ENCODE measurements at places on chromosomes 6 and 20.

DNA sequence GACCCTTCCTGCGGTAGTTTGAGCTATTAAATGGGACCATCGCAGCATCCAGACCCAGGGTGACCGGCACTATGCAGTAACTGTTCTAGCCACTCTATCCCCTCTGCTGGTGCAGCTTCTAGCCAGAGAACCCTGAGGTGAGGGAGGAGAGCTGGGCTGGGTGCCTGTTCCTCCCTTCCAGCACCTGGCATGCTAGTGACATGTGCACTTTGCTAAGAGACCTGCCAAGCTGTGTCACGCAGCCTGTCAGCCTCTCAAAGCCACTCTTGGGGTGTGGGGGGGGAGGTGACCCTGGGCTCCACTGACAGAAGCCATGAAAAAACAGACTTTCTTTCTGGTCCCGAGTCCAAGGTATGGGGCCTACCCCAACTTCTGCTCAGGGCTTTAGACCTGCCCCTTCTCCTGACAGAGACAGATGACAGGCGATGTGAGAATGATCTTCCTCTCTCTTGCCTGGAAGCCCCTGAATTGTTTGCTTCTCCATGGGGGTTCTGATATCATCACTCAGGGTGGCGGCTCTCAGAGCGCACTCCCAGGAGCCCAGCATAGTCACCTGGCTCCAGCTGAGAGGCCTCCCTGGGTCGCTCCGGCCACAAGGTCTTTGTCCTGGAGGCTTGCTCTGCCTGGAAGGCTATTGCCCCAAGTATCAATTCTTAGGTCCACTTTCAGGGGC lies 47.2 kb upstream of the MLN start:
- no peaks in the 10 kb centered on the region for H3K27me3 ChIP-seq
- H3K36me3 ChIP-seq: no peaks in the 10 kb centered on the region
- H3K4me3 ChIP-seq: no peak overlapping the region
- H3K27ac ChIP-seq: no peak overlapping the region
- DNase-seq: no peak

DNA sequence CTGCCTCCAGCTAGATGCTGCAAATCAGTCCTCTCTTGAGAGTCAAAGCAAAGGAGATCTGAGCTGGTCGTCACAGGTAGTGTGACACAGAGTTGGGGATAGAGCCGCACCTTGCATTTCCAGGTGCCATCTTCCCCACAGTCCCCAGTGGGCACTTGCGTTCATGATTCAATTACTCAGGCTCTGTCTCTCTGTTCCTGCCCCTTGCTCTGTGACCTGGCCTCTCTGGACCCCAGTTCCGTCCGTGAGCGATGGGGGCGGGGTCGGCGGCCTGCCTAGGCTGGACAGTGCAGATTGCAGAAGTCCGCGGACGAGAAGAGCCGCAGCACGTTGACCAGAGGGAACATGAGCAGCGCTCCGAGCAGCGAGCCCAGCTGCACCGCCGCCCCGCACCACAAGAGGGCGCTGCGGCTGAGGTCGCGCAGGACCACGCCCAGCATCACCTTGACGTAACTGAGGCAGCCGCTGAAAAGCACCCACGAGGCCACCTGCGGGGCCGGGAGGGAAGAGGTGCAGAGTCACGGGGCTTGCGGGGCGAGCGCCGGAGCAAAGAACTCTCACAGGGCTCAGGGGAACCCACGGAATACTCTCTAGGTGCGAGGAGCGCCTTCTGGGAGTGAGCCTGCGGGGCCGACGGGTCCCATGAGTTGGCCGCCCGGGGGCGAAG lies 7.4 kb downstream of the SLC52A3 start:
- no peaks in the 10 kb centered on the region for H3K4me1 ChIP-seq
- no peaks in the 10 kb centered on the region for H3K27me3 ChIP-seq
- H3K27ac ChIP-seq: no peak overlapping the region
- DNase-seq: no peak
- no peaks in the 10 kb centered on the region for H3K36me3 ChIP-seq

DNA sequence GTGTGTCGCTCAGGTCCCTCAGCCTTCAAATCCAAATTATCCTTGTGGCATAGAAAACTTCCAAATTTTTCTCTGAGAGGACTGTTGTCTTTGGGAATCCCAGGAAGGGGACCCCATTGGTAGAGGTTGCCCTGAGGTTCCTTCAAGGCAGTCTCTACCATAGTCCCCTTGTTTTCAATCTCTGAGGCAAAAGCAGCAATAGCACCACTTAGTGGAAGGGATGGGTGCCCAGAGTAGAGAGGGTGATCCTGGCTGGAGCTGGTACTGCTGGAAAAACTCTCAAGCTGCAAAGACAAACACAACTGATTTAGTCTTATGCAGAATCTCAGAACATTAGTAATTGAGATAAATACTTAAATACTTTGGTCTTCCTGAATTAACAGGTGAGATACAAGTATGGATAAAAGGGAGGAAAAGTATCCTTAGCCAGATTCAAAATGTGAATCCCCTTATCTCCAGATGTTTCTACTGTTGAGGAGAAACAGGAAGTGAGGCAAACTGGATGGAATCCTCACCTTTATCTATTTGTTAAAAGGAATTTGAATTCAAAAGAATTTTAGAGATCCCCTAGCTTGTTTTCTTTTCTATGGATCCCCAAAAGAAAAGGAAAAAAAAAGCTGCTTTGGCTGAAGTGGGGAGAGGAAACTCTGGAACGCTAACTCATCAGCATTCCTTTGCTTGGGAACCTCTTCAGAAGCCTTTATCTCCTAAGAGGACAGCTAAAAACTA lies 13.4 kb downstream of the ZNF318 start:
- no peaks in the 10 kb centered on the region for H3K4me1 ChIP-seq
- peaks cover 30% of the 10 kb centered on the region for H3K36me3 ChIP-seq
- H3K4me3 ChIP-seq: no peak overlapping the region
- no peak overlapping the region for H3K27ac ChIP-seq
- H3K27me3 ChIP-seq: no peaks in the 10 kb centered on the region

- DNase-seq: no peak
- H3K4me3 ChIP-seq: no peak overlapping the region
- H3K27ac ChIP-seq: no peak overlapping the region
- no peaks in the 10 kb centered on the region for H3K27me3 ChIP-seq
Measured at GRCh38 chr6:159494586-159494972, 198.5 kb downstream of the SOD2 start.

GRCh38 chr6:37785663-37786270 lies 33.8 kb upstream of the ZFAND3 start:
- no peak overlapping the region for H3K27ac ChIP-seq
- DNase-seq: no peak
- H3K4me1 ChIP-seq: peaks cover 23% of the 10 kb centered on the region

- peak overlapping the region; percentile 78 for H3K4me3 ChIP-seq
- no peak for DNase-seq
- no peak overlapping the region for H3K27ac ChIP-seq
- no peaks in the 10 kb centered on the region for H3K36me3 ChIP-seq
- H3K27me3 ChIP-seq: no peaks in the 10 kb centered on the region
- no peaks in the 10 kb centered on the region for H3K4me1 ChIP-seq
Measured at GRCh38 chr6:29791786-29792122, 35.9 kb upstream of the HLA-G start.

- no peaks in the 10 kb centered on the region for H3K27me3 ChIP-seq
- H3K4me3 ChIP-seq: no peak overlapping the region
- peaks cover 12% of the 10 kb centered on the region for H3K36me3 ChIP-seq
- no peak for DNase-seq
- no peak overlapping the region for H3K27ac ChIP-seq
- peaks cover 7% of the 10 kb centered on the region for H3K4me1 ChIP-seq
Measured at GRCh38 chr6:159759645-159760044, 2.2 kb upstream of the ACAT2 start.
